ENCODE measurements at places on chromosomes 2 and 18.

DNA sequence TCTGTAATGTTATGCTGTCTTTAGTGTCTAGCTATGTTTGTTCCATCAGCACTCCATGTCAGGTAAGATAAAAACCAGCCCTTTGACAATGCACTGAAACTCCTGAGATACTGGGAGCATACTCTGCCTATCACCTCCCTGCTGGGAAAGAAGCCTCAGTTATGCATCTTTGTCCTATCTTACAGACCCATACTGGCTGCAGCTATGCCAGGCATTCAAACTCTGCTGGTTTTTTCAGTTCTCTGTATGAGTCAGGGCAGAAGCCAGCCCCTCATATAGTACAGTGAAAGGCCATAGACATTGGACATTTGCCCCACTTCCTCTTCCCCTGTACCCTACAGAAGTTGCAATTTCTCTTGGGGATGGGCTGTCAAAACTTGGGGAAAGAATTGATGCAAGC is 181.1 kb upstream of the RGPD4 start:
- DNase-seq: no peak

GRCh38 chr2:80322311-80322920 is 17.9 kb upstream of the LRRTM1 start:
- no peak for DNase-seq

DNA sequence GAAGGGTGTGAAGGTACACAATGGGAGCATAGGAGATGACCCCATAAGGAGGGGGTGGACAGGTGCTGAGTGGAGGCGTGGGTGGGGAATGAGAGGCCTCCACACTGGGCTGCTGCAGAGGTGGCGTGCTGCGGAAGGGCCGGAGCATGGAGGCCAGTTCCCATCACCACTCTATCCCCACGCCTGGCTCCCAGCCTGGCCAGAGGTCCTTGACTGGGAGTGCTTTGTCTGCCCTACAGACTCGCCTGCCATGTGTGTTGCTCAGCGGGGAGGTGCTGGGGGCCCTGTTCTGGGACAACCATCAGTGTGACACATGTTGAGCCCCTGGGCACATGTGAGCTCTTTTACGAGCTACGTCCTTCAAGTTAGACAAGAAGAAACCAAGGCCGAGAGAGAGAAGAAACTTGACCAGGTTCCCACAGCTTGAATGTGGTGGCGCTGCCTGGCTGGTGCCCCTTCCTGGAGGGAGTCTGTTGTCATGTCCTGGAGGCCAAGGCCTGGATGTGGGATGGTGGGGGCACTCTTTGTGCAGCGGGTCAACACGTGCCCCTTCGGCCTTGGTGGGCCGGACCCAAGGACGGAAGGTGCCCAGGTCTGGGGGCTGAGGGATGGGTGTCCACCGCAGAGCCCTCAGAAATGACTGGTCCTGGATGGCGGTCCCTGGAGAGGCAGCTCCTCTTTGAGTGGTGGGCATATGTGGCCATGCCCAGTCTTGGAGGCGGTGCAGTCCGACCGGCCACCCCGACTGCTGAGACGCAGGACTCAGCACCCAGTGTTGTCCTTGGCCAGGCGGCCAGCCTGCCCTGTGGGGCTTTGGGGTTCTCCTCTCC is 1.2 kb upstream of the INPP5D start:
- DNase-seq: no peak

DNA sequence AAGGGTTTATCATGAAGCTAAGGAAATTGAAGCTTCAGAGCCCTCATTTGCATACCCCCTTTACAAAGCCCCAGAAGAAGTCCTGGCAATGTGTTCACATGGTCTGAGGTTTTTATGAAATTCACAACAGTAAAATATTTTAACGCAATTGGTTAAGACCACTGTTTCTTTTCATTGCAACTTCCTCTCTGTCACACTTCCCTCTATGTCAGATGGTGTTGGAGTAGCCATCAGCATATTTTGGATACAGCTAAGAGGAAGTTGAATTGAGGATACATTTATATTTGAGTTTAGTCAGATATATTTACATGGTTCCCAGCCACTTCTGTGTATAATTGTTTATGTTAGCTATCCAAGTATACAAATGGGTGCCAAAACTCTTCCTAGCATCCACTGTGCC is 170.0 kb downstream of the TXNL1 start:
- no peak for DNase-seq

- DNase-seq: no peak
These were observed 113.4 kb upstream of the MCFD2 start for GRCh38 chr2:47028846-47029560.

DNA sequence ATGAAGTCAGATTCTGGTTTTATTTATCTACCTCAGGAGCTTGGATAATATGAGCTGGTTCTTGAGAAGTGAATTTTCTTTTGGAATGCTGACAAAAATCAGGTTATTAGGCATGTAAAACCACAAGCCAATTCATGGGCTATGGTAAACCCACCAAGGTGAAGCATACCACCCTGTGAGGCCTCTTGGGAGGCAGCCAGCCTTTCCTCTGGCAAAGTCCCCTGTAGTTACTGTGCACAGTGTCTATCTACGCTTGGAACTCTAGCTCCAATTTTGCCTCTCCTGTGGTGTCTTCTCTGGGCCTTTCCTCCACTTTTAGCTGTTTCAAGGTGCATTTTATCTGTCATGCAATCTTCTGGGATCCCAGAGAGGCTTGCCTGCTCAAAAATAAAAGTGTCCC is 242.7 kb upstream of the ZSWIM2 start:
- no peak for DNase-seq

DNA sequence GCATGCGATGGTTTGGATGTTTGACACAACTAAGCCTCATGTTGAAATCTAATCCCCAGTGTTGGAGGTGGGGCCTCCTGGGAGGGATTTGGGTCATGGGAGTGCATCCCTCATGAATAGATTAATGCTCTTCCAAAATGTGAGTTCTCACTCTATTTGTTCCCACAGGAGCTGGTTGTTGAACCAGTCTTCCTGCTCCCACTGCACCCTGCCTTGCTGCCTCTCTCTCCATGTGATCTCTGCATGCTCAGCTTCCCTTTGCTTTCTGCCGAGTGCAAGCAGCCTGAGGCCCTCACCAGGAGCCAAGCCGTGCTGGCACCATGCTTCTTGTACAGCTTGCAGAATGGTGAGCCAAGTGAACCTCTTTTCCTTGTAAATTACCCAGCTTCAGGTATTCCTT is 206.8 kb downstream of the VAPA start:
- no peak for DNase-seq

DNA sequence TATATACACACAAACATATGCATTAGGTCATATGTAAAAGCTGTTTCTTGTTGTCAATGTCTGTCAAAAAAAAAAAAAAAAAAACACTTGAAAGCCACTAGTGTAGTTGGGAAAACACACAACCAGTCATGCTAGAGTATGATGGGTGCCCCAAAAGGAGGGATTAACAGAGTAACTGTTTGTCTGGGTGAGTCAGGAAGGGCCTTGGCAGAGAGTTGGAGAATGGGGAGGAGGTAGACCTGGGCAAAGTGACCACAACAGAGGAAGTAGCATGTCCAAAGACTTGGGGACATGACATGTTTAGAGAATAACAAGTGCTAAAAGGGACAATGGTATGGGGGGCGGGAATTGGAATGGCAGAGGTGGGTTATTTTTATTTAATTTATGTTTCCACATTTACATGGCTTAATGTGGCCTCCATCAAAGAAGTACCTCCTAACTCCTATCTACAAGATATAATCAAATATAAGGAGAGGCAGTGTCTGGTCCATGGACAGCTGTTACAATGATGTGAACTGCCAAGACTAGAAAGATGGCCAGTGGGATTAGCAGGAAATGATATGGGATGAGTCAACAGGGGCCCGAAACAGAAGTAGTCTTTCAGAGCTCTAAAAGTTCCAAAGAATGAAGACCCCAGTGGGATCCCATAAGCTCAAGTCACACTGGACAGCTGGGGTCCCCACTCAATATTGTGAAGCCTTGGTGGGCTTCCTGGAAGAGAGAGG is 99.9 kb upstream of the ZFP36L2 start:
- no peak for DNase-seq

GRCh38 chr2:185215497-185215896 is 523.1 kb upstream of the FSIP2 start:
- DNase-seq: no peak

DNA sequence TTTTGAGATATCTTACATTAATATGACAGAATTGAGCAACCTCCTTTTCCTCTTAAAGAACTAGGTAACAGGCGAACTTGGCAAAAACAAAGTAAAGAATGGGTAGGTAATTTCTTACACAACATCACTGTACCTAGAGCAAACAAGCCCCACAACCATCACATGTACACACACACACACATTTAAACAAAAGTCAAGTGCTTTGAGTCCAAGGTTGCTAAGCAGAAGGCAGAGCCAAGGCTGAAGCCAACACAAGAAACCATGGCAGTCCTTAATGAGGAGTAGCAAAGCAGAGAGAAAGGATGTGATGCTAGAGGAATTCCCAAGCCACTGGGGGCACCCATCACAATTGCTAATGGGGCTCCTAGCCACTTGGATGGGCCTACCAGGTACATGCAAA is 164.1 kb downstream of the PAX3 start:
- DNase-seq: no peak

DNA sequence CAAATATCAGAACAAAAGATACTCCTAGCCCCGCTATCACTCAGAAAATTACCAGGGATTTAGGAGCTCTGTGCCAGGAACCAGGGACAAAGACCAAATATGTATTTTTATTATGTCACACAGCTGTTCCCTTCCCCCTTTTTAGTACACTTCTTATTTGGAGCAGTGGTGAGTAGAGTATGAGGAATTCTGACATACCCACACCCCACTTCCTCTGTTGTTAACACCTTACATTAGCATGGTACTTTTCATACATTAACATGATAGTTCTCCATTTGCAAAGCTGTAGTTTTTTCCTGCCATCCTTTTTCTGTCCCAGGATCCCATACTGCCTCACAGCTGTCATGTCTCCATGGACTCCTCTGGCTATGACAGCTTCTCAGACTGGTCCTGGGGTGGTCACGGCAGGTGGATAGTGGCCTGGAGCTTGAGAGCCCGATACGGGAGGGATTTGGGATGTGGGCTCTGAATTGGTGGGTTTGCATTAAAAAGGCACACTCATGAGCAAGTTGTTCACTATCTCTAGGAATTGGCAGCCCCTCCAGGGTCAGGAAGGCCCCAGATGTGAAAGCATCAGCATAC is 100.2 kb downstream of the SH3RF3 start:
- no peak for DNase-seq

DNA sequence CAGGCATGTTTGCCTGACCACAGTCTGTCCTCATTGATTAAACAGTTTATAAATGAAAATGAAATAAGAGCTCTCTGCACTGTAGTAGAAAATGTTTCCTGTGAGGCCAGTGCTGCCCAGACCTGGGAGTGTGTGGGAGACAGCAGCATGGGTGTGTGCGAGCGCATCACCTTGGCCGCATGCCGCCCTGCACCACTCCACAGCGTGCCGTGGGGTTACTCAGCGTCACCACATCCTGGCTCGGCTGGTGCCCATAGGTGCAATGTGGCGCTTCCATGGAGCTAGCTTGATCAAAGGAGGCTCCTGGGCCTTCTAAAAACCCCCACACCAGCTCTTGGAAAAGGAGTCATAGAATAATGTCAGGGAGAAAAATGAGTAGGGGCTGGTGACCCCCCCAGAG is 76.0 kb upstream of the EPC2 start:
- DNase-seq: no peak

DNA sequence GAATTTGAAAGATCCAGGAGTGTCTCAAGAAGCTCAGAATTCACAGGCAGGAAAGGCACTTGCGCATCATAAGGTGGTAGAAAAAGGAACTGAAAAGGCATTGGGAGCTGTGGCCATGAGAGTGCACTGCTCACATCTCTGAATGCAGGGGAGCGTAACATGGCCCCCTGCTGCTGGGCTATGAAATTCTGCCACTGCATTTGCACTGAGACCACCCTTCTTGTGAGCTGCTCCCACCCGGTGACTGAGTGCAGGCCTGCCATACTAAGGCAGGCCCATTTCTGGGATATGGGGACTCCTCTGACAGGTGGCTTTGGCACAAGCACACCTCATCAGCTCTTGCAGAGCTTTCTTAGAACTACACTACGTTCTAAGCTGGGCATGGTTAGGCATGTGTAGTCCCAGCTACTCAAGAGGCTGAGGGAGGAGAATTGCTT is 25.3 kb upstream of the STARD7 start:
- DNase-seq: no peak

GRCh38 chr18:72063001-72063400 is 481.1 kb downstream of the CBLN2 start:
- no peak for DNase-seq

DNA sequence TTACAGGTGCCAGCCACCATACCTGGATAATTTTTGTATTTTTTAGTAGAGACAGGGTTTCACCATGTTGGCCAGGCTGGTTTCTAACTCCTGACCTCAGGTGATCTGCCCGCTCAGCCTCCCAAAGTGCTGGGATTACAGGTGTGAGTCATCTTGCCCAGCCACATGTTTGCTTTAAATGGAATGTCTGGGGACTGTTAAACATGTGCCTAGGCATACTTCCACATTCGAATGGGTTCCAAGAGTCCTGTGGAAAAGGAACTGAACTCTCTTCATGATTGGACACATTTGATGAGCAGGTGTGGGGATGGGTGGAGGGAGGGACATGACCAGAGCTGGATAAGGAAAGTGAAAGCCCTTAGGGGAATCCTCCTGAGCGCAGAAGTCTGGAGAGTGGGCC is 58.4 kb upstream of the GREB1L start:
- no peak for DNase-seq

GRCh38 chr2:167406558-167406957 is 518.3 kb downstream of the XIRP2 start:
- DNase-seq: no peak

DNA sequence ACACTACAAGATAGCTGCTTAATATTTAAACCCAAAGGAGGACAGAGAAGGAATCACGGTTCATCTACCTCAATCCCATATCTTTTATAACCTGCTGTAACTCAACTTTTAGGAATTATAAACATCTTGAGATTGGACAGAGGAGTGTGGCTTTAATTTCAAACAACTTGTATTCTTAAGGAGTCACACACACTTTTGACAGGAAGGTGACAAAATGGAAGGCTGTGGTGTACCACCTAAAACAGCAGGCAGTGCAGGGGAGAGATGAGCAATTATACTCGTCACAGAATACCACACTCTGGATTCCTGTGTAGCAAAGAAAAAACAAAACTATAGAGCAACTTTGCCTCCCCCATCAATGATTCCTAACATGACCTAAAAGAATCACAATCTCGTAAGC is 194.8 kb downstream of the ZEB2 start:
- no peak for DNase-seq

GRCh38 chr2:152459091-152459490 is 124.1 kb downstream of the FMNL2 start:
- no peak for DNase-seq

DNA sequence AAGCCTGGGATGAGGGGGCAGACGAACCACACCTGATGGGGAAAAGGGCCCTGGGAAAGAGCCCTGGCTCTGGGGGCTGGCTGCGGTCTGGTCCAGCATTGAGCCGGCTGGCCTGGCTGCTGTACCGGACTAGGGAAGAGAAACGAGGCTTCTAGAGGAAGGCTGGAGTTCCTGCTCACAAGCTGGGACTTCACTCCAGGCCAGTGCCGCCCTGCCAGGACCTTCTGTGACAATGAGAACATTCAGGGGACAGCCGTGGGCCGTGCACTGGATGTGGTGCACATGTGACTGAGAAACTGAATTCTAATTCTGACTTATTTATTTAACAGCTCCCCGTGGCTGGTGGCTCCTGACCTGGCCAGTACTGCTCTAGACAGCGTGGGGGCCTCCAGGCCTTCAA is 269.3 kb downstream of the HDAC4 start:
- no peak for DNase-seq
